ENCODE measurements at places on chromosomes 16 and 17.

GRCh38 chr17:75048249-75048878 is 1.3 kb downstream of the KCTD2 start:
- DNase-seq = peak; percentile 38

DNA sequence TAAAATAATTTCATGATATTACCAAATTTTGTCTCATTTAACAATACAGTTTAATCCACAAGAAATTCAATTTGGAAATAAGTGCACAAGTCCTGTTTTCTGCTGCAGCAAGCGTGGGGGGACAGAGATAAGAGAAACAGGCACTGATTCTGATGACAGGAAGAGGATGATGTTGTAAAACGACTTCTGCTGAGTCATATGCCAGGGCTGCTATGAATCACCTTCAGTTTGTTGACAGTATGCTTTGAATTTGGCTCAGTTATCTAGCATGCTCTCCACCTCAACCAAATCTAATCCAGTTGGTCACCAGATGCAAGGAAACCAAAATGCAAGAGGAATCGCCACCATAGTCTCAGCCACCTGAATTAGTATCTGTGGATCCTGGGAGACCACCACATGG is 244.1 kb upstream of the MON1B start:
- peak; percentile 48 for DNase-seq

DNA sequence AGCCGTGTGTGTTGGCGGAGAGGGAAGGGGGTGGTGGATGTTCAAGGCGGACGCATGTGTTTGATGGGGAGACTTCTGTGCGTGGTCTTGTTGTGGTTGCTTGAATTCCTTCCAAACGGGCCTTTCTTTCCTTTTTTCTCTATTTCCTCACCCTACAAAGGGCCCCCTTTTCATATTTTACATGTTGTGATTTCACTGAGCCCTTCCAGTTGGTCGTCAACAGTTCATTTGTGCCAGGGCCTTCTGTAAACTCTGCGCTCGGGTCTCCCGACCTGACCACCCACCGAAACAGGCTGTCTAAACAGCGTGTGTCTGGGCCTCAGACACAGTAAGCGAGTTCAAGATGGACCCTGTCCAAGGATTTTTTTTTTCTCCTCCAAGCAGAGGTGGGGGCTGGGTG is 228.4 kb downstream of the IRF8 start:
- DNase-seq = no peak

- DNase-seq = no peak
Measured at GRCh38 chr17:67247416-67247900, 2.5 kb upstream of the HELZ start.

GRCh38 chr17:62804822-62805221 is 3.3 kb downstream of the MARCHF10 start:
- DNase-seq = no peak

- DNase-seq = peak; percentile 40
Measured at GRCh38 chr16:86874141-86874540, 295.8 kb downstream of the FOXL1 start.

- no peak for DNase-seq
Measured at GRCh38 chr16:6571044-6571443, 761.6 kb upstream of the RBFOX1 start.

All from AG08395 (cell line).